ENCODE measurements at places on chromosomes 1 and 21.

DNA sequence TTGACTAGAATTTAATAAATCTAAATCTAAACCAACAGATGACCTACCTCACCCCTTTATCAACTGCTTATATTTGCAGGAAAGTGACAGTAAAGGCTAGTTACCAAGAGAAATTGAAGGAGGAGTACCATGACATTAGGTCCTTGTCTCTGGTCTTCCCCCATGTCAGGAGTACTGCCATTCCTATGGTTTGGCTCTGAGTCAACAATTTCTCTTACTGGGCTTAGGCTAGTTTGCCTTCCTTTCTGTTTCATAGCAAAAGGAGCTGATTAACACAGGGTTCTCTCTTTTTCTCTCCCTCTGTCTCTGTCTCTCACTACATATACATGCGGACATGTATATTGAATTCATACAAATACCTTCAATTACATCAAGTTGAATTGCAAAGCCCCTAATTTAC is 579.9 kb downstream of the DPYD start:
- no peak for DNase-seq

GRCh38 chr1:168833801-168834224 is 104.8 kb upstream of the DPT start:
- no peak for DNase-seq

DNA sequence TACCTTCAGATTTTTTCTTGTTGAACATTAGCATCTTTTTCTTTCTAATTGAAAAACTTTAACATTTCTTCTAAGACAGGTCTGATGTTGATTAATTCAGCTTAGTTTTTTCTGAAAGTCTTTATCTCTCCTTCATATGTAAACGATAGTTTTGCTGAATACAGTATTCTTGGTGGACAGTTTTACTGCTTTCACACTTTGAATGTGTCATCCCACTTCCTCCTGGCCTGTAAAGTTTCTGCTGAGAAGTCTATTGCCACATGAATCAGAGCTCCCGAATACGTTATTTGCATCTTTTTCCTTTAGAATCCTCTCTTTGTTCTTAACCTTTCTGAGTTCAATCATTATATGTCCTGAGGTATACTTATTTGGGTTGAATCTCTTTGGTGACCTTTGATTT is 344.2 kb downstream of the OLFM3 start:
- DNase-seq = no peak

DNA sequence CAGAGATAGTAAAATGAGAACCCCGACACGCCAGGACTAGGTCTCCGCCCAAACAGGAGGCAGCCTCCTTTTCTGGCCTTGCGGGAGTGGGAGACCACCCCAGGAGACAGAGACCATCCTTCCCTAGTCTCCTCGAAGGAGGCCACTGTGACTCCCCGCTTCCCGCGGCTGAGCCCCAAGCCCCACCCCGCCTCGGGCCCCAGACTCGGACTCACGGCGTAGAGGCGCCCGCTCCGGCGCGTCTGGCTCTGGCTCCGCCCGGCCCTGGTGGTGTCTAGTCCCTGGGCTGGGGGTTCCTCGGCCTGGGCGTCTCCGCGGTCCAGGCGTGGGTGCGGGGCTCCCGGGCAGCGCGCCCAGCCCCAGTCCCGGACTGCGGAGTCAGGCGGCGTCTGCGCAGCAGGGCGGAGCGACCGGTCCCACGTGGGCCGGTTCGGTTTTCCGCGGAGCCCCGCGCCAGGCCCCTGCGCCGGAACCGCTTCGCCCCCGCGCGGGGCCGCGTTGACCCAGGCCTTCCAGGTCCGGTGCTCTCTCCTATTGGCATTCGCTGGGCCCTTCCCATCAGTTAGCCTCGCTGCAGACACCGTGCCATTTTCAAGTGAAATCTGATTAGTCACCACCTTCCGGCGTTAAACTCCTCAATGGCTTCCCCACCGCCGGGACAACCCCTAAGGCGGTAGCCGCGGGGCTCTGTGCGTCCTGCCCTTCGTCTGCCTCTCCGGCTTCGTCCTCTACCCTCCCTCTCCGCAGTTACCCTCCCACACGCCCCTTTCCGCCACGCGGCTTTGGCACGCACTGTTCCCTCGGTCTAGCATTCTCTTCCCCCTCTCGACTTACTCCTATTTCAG is at the start of gene C1orf216:
Gene C1orf216, minus strand, starts transcription at position 393 of the 845 bp plus-strand sequence. CDS start 2,563 bp downstream, outside the sequence.
- DNase-seq = peak; percentile 81

DNA sequence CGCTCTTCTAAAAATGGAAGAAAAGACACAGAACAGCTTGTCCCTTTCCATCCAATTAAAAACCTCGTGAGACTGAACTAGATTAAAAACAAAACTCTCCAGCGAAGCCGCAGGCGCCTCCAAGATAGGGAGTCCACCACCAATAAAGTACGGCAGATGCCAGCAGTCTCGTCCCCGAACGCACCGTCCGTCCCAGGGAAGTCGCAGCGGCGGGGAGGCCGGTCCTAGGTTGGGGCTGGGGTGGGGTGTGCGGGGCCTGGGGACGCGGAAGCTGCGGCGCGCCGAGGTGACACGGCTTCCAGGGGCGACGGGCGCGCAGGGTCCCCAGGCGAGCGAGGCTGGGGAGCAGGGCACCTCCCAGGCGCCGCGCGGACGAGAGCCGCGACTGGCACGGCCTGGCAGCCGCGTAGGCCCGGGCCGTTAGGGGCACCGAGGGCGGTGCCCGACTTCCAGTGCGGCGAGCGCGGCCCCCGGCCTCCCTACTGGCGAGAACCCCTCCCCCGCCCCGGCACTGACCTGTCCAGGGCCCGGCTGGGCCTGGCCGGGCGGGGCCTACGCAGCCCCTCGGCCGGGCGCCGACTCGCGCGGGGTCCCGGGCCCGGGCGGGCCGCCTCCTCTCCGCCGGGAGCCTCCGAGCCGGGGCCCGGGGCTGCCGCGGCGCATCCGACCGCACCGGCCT is 28.3 kb upstream of the A3GALT2 start:
- peak; percentile 57 for DNase-seq

GRCh38 chr1:235450886-235451483 is 53.3 kb downstream of the B3GALNT2 start:
- DNase-seq = no peak

GRCh38 chr1:59384443-59384842 is 87.5 kb downstream of the FGGY start:
- no peak for DNase-seq

GRCh38 chr1:173867141-173867752 is 542 bp downstream of the GAS5 start:
- no peak for DNase-seq

DNA sequence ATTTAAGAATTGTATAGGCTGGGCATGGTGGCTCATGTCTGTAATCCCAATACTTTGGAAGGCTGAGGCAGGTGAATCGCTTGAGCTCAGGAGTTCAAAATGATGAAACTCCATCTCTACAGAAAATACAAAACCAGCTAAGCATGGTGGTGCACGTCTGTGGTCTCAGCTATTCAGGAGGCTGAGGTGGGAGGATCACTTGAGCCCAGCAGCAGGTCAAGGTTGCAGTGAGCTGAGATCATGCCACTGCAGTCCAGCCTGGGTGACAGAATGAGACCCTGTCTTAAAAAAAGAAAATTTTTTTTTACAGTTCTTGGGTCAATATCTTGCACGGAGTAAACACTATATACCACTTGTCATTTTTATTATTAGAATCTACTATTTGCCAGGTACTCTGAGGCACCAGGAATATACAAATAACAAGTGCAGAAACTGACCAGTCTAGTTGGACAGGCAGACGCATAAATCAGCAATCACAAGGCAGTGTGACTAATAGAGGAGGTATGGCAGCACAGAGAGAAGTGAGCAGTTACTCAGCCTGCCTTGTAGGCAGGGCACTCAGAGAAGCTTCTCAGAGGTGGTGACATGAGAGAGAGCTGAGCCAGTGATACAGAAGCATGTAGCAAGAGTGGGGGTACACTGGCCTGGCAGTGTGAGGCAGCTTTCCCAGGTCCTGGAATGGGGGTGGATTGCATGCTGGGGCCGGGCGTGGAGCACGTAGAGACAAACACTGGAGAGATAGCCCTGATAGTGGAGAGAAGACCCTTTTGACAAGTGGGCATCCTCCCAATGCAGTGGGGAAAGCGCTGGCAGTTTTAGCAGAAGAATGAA is 8.0 kb downstream of the PHLDA3 start:
- DNase-seq = no peak

GRCh38 chr1:17570228-17570627 is 30.7 kb downstream of the ARHGEF10L start:
- DNase-seq = no peak

DNA sequence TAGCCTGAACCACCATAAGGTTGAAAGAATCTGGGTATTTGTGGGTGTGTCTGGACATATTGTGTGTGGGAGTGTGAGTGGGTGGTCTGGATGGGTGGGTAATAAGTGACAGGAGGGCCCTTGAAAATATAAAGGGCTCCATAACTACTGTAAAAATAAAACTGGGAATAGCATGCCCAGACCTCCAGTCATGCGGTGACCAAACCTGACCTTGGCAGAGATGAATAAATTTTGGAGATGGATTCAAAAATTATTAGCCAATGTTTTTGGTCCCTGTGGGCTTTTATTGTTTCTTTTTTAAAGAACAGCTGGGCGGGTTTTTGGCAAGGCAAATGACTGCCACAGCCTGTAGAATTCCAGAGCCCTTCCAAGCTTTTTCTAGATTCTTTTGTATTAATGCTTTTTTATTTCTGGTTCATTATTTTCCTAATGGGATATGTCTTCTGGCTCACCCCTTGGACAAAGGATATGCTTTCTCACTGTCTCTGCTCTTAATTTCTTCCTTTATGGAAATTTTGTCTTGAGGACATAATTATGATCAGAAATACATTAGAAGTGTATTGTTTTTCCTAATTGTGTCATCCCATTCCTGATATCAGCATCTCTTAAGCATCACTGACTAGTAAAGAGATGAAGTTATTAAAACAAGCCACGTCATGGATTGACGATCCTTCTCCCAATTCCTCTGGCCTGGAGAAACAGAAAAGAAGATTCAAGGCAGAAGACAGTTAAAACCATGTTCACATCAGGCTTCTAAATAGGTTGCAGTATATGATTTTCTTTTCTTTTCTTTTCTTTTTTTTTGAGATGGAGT is 69.5 kb downstream of the NTMT2 start:
- DNase-seq = no peak

- DNase-seq = no peak
Measured at GRCh38 chr1:34369701-34370455, 193.2 kb downstream of the C1orf94 start.

- no peak for DNase-seq
Measured at GRCh38 chr1:88168126-88168525, 515.9 kb upstream of the PKN2 start.

DNA sequence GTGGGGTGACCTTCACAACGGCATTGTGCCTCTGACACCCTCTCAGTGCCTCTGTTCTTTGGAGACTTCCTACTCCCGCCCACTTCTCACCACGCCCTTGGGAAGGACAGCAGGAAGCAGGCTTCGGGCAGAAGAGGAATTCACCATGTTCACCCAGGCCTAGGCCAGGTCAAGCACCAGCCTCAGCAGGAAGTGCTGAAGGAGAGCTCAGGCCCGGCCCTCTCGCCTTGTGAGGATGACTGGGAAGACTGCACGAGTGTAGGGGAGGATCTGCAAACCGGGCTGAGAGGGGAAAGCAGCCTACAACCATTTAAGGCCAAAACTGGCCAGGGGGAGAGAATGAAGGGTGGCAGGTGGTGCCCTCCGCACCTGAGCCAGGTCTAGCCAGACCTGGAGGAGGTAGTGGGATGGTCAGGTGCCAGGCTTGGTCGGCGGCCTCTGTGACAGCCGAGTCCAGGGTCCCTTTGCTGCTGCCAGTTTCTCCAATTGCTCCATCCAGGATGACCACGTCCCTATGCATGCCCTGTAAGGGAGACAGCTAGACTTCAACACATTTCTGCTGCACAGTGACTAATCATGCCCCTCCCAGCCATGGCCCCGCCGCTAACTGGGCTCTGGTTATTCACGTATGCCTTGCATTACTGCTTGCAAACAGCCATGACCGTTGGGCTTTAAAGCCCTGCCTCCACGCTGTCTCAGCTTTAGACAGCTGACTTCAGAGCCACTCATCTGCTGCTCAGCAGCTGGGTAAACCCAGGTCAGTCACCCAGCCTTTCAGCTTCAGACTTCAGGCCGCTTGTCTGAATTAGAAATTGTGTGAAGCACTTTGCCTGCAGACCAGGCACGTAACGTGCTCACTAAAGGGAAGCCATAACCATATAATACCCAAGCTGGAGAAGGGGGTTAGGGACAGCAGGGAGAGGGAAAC is 8.9 kb downstream of the MRTO4 start:
- no peak for DNase-seq

DNA sequence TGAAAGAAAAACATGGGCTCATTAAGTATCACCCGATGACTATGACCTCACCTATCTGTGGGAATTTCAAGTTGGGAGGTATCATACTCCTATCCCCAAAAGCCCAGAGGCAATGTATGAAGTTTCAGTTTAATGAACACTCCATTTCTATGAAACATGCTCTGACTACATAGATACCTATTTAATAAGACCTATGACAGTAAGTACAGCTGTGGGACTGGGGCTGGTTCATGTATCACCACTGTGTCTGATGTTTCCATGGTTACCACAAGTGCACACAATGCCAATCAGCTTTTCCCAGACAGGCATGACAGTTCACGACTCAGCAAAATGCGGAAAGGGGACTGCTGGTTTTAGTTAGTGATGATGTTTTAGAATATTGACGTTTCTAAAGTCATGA is 167.7 kb downstream of the SIPA1L2 start:
- DNase-seq = no peak

DNA sequence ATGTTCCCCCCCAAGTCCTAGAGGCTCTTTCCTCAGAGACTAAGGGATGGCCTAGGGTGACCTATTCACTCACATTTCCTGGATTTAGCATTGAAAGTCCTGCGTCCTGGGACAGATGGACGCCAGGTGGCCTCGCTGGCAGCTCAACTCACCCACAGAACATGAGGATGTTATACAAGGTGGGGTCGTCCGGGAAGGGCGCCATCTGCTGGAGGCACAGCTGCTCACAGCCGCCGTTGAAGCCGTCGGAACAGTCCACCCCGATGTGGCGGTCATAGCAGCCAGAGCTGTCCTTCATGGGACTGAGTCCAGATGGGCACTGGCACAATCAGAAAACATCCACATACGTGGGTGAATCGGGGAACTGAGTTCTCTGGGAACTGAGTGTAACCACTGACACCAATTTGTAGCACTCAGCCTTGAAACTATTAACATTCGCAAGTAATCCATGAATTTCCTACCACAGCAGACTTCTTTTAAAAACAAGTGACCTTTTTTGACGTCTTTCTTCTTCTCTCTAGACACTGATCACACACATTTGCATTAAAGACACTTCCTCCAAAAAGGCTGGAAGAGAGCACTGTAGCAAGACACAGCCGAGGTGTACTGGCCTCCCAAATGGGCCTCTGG is 215.4 kb downstream of the ASTN1 start:
- no peak for DNase-seq

- no peak for DNase-seq
Measured at GRCh38 chr1:162456323-162456722, 41.3 kb upstream of the UHMK1 start.

- peak; percentile 86 for DNase-seq
Measured at GRCh38 chr1:230713915-230714764, at the start of gene AGT. Gene AGT (minus strand): TSS chr1:230714122. CDS start chr1:230710823, 3,299 bp downstream.

- DNase-seq = no peak
Measured at GRCh38 chr1:175287849-175288248, 95.3 kb upstream of the KIAA0040 start.

DNA sequence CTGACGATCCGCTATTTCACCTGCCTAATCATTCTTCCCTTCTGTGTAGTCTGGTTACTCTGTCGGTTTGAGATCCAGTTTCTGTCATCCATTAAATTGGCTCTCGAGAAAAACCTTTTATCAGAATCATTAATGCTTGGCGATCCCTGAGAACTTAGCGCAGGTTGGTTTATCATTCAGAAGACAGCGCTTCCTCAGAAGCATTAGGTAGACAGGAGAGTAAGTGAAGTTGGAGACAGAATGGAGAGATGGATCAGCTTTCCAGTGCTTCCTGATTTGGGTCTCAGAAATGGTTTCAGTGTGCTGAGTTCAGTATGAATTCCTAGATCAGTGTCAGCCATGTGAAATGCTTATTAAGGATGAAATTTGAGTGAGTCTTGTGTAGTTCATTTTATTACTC is 1.3 kb downstream of the USP1 start:
- DNase-seq = no peak
